ENCODE measurements at places on chromosomes 1 and 21. TPM values are rescaled to one million over a fixed set of nuclear protein-coding genes. Genes with fewer than 3 reads are reported as not detected.

DNA sequence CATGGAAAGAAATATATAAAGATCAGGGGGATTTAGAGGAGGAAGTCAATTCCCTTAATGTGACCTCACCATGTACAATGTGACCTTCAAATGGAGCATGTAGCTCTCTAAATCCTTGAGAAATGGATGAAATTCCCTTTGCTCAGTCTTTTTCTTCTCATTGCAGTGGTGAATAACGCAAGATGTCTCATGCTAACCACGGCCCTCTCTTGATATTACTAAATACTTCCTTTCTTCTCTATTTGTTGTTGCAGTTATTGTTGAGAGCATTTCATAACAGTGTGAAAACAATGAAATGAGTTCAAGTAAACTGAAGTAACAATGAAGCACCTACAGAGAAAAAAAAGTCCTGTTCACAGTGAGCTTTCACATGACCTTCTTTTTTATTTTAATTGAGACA, 55.6 kb downstream of the ZNF281 start:
- no peak overlapping the region for H3K4me3 ChIP-seq
- peak overlapping the region; percentile 48 for H3K27ac ChIP-seq
- no peaks in the 10 kb centered on the region for H3K27me3 ChIP-seq
- DNase-seq, result no peak

The OLIG2 gene
- not detected for total RNA-seq

- H3K36me3 ChIP-seq, result no peaks in the 10 kb centered on the region
- H3K27ac ChIP-seq, result no peak overlapping the region
- no peak overlapping the region for H3K4me3 ChIP-seq
- no peaks in the 10 kb centered on the region for H3K27me3 ChIP-seq
Observed at GRCh38 chr1:17554954-17555353, 15.5 kb downstream of the ARHGEF10L start.

DNA sequence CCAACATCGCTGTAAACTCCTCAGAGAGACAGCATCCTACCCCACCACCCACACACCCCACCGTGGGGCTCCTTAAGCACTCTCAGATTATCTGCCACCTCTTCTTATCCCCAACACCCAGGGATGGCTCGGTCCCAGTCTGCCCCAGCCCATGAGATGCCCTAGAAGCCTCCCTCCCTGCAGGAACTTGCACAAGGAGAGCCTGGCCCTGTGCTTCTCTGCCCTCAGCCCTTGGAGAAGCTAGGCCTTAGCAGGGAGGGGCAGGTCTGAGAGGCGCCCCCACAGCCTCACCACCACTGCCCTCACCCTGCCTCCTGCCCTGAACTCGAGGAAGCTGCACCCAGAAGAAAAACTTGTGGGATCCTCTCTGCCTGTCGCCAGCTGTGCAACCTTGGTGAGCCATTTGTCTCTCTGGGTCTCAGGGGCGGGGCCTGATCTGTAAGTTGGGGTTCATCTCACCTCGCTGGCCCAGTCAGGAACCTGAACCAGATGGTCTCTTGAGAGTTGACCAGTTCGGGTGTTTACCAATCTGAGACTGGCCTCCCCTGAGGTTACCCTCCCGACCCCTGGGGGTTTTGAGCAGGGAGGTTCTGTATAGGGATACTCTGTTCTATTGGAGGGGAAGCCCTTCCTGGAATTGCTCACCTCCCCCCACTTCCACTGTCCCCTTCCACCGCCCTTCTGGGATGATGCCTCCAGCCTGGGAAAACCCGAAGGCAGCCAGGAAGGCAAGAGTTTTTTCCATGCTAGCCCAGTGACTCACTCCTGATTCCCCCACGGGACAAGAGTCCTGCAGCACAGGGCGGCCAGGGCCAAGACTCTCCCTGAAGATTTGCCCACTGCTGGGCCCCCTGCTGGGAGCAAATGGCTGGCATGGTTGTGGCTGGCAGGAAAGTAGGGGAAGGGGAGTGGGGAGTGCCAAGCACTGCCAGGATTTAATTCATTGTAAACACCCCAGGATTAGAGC, at the start of gene S100A3:
TSS of gene S100A3 (minus strand) at position 537 of the 967 bp plus-strand sequence. CDS start 773 bp downstream, outside the sequence.
- no peaks in the 10 kb centered on the region for H3K27me3 ChIP-seq
- peaks cover 47% of the 10 kb centered on the region for H3K4me1 ChIP-seq
- H3K4me3 ChIP-seq, result no peak within 1 kb of the TSS
- peak; percentile 61 for DNase-seq

- DNase-seq, result no peak
- no peak overlapping the region for H3K4me3 ChIP-seq
- no peaks in the 10 kb centered on the region for H3K4me1 ChIP-seq
- H3K27me3 ChIP-seq, result no peaks in the 10 kb centered on the region
Observed at GRCh38 chr1:206646504-206646903, 11.2 kb downstream of the DYRK3 start.

DNA sequence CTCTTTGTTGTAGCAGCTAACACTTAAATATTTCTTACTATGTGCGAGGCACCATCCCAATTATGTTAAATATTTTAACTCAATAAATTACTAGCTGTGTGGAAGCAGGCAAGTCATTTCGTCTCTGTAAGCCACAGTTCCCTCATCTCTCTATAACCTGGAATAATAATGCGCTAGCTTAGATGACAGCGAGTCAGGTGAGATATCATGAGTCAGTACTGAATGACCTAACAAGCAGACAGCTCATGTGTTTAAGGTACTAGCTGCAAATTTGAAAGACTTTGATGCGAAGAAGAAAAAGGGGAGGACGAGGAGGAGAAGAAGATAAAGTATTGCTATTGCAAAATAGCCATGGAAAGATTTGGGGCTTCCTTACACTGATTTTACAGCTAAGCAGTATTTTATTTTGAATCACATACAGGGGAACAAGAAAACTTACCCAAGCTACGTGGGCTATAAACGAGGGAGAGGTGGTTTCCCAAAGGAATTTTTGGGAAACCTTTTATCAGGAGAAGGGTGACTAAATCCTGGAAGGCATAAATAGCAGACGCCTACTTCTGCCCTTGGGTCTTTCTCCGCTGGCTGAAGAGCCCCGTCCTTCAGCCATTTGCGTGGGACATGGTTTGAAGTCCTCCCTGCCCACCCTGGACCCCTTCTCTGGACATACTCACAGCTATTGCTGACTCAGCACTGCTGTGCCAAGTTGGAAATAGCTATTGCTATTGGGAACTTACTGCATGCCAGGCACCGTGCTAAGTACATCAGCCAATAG, 8.9 kb downstream of the CITED4 start:
- H3K27ac ChIP-seq, result no peak overlapping the region
- DNase-seq, result no peak
- H3K36me3 ChIP-seq, result no peaks in the 10 kb centered on the region
- peaks cover 21% of the 10 kb centered on the region for H3K4me1 ChIP-seq

The IFNAR2 gene
- total RNA-seq, result 97.1 TPM

DNA sequence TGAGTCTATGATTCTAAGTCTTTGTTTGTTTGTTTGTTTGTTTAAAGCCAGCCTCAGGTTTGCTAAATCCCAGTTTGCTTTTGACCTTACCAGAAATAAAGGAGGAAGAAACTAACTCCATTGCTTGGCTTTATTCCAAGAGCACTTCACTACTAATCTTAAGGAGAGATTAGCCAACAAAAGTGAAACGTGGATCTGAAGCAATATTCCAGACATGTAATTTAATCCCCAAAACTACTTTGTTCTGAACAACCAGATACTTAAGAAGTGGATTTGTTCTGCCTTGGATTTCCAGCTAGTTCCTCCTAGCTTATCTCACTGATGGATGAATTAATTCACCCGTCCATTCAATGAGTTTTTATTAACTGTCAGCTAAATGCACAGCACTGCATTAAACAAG, 15.9 kb upstream of the CEP350 start:
- no peaks in the 10 kb centered on the region for H3K36me3 ChIP-seq
- no peak overlapping the region for H3K27ac ChIP-seq
- H3K4me1 ChIP-seq, result peaks cover 3% of the 10 kb centered on the region
- H3K27me3 ChIP-seq, result no peaks in the 10 kb centered on the region
- no peak for DNase-seq

The RAP1A gene
- total RNA-seq, result 83.3 TPM

- no peak overlapping the region for H3K27ac ChIP-seq
- no peak for DNase-seq
- no peaks in the 10 kb centered on the region for H3K4me1 ChIP-seq
- H3K27me3 ChIP-seq, result no peaks in the 10 kb centered on the region
- H3K4me3 ChIP-seq, result no peak overlapping the region
Observed at GRCh38 chr1:209154912-209155311, 428.6 kb upstream of the CAMK1G start.

DNA sequence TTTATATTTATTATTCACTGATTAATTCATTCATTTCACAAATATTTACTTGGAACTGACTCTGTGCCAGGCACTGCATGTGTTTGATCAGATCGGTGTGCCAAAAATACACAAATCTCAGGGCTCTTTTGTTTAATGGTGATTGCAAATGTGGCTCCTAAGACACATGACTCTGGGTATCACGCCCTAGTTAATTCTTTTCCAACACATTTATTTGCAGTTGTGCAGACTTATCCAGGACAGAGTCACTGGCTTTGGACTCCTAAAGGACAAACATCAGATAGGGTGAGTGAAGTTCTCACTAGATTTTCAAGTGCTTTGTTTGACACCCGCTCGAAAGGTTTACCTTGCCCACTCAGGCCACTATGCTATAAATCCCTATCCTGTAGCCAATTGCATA, 335.5 kb downstream of the BARHL2 start:
- no peaks in the 10 kb centered on the region for H3K4me1 ChIP-seq
- H3K36me3 ChIP-seq, result no peaks in the 10 kb centered on the region
- no peak overlapping the region for H3K4me3 ChIP-seq
- no peak for DNase-seq
- no peaks in the 10 kb centered on the region for H3K27me3 ChIP-seq
- no peak overlapping the region for H3K27ac ChIP-seq

- no peak overlapping the region for H3K4me3 ChIP-seq
- no peak overlapping the region for H3K27ac ChIP-seq
Observed at GRCh38 chr1:66033781-66034180, 241.1 kb downstream of the PDE4B start.
